Natural killer cell (primary cell): ENCODE measurements at places on chromosomes 1 and 21. TPM values are rescaled to one million over a fixed set of nuclear protein-coding genes. Genes with fewer than 3 reads are reported as not detected.

The TSPAN2 gene
- 17.1 TPM for total RNA-seq

The MAN1C1 gene
- total RNA-seq, result 3.6 TPM

The FMO4 gene
- total RNA-seq, result 3.8 TPM

The RIMS3 gene
- 2.1 TPM for total RNA-seq

The TCHHL1 gene
- not detected for total RNA-seq

The OR10R2 gene
- total RNA-seq, result not detected

The ZYG11B gene
- total RNA-seq, result 11.8 TPM

The SLC25A34 gene
- 1.8 TPM for total RNA-seq

The CFHR5 gene
- not detected for total RNA-seq

The NAV1 gene
- total RNA-seq, result 3.9 TPM

The RHOU gene
- 0.82 TPM for total RNA-seq

The IL10 gene
- not detected for total RNA-seq

The CHI3L2 gene
- total RNA-seq, result 17.0 TPM

The SPATA46 gene
- not detected for total RNA-seq

The CRYBG2 gene
- 5.8 TPM for total RNA-seq

The FAM72B gene
- 0.40 TPM for total RNA-seq

The RGS13 gene
- total RNA-seq, result 0.45 TPM

The SPATA17 gene
- total RNA-seq, result not detected

The SPRR2A gene
- total RNA-seq, result not detected

The FAM131C gene
- total RNA-seq, result not detected

The OPRD1 gene
- not detected for total RNA-seq

The ETV3 gene
- 58.3 TPM for total RNA-seq

The IFT25 gene
- 41.5 TPM for total RNA-seq

The HRNR gene
- total RNA-seq, result not detected

The IFNAR2 gene
- 105 TPM for total RNA-seq

The SPRR2B gene
- total RNA-seq, result not detected

The RAB13 gene
- total RNA-seq, result 0.25 TPM

The PLA2G2A gene
- not detected for total RNA-seq

The LRRC38 gene
- total RNA-seq, result not detected

The FAM151A gene
- not detected for total RNA-seq

The HTR6 gene
- 0.18 TPM for total RNA-seq

The SPATA45 gene
- not detected for total RNA-seq

The DNALI1 gene
- total RNA-seq, result 0.09 TPM

The FAM72D gene
- 0.39 TPM for total RNA-seq

The BSND gene
- not detected for total RNA-seq

The ZBTB8B gene
- not detected for total RNA-seq

The WNT2B gene
- total RNA-seq, result 0.16 TPM

The LCE3E gene
- not detected for total RNA-seq

The FCER1G gene
- total RNA-seq, result 281 TPM

The B3GALT5 gene
- total RNA-seq, result not detected

The STRIP1 gene
- total RNA-seq, result 92.4 TPM

The C1orf116 gene
- total RNA-seq, result 0.30 TPM

The CFHR4 gene
- not detected for total RNA-seq

The LCE2B gene
- total RNA-seq, result not detected

The BTBD8 gene
- 3.7 TPM for total RNA-seq

The AK5 gene
- 11.4 TPM for total RNA-seq

The SWT1 gene
- 5.1 TPM for total RNA-seq
